ENCODE measurements at places on chromosomes 13 and 19.

DNA sequence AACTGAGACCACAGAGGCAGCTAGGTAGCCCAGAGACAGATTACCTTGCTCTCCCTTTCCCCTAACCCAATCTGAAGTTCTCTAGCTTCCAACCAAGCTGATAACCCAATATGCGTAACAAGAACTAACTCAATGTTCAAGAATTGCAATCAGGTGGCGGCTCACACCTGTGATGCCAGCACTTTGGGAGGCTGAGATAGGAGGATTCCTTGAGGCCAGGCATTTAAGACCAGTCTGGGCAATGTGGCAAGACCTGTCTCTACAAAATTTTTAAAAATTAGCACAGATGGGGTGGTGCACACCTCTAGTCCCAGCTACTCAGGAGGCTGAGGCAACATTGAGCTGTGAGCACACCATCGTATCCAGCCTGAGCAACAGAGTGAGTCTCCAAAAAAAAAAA, 86.7 kb upstream of the IPO5 start:
- no peak for DNase-seq

GRCh38 chr19:29086182-29086581, 126.8 kb downstream of the UQCRFS1 start:
- DNase-seq, result no peak

DNA sequence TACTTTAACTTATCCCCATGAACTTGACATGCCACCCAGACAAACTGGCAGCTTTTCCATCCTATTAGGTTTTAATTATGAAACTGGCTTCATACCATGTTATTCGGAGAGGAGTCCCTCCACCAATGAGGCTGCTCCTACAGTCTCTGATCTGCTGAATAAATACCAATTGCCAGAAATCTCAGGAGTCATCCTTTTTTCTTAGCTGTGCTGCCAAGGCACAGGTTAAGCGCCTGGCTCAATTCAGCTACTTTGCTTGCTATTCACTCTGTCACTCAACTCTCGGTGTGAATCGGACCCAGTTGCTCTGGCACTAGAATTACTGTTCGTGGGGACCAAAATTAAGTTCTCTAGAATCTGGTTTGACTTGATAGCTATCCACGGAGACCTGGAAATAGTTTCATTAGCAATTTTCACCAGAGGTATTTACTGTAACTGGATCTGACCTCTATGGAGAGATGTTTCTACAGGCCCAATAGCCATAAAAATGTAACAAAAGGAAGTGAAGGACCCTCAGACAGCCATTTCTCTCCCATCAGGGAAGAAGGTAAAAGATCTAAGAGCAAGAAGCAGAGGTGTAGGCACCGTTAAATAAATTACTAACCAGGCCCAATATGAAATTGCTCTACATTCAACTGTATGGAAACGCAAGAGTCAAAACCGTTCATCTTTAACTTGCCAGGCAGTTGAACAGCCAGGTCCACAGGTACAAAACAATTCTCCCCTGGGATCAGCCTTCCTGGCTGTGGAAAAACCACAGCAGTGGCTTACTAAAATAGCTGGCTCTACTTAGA, 5.4 kb downstream of the ZC3H4 start:
- DNase-seq, result no peak

GRCh38 chr13:77345150-77345780, 18.4 kb upstream of the MYCBP2 start:
- no peak for DNase-seq

DNA sequence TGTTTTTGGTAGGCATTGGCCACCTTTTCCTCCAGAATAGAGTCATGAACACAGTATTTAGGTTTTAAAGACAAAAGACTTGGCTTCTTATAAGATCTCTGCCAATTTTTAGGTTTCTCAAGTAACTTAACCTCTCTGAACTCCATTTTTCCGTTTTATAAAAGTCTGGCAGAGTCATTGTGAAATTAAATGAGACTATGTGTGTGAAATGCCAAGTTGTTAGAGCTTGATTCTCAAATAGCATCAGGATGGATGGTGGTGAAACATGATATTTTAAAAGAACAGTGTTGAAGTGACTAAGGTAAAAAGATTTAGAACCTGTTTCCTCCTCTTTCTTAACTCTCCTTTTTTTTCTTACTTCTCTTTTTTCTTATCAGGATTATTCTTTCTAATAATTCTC, 617.7 kb upstream of the SLITRK1 start:
- no peak for DNase-seq

GRCh38 chr19:58117841-58118575, 20.0 kb upstream of the ZSCAN18 start:
- DNase-seq, result no peak

DNA sequence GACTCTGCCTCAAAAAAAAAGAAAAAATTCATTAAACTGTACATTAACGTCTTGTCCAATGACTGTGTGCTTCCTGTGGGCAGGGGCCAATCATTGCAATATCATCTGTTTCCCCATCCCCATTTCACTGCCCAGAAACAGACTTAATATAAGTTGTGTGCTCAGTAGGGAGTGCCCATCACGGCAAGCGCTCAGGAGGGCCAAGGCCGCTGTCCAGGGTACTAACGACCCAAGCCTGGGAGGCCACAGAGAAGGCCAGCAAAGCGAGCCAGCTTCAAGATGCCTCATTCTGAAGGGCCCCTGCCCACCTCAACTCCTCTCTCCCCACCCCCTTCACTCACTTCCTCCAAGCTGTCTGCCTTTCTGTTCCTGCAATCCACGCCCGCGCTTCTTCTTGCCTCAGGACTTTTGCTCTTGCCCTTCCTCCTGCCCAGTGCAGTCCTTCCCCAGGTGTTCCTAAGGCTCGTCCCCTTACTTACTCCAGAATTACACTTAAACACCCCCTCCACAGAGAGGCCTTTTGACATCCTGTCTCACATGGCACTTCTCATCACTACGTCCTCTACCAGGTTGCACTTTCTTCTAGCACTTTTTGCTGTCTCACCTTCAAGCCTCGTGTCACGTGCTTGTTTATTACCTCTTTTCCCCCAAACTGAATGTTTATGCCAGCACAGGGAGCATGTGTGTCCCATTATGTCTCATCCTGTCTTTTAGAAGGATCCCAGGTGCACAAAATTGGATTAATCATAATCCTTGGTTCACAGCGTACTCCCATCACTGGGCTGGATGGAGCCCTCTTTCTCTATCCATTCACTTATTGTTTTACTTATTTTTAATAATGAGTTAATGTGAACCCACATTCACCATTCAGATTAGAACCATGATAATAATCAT, 11.3 kb upstream of the POU2F2 start:
- DNase-seq, result no peak

GRCh38 chr13:83024955-83025594, 857.2 kb downstream of the SLITRK1 start:
- DNase-seq, result no peak

GRCh38 chr13:54563286-54563685, 1534.7 kb downstream of the OLFM4 start:
- no peak for DNase-seq

- no peak for DNase-seq
Measured at GRCh38 chr13:35791184-35791851, 314.8 kb upstream of the MAB21L1 start.

- DNase-seq, result no peak
Measured at GRCh38 chr19:57788114-57788692, 18.7 kb downstream of the ZNF586 start.

- DNase-seq, result no peak
Measured at GRCh38 chr13:111590796-111591195, 270.4 kb downstream of the TEX29 start.

DNA sequence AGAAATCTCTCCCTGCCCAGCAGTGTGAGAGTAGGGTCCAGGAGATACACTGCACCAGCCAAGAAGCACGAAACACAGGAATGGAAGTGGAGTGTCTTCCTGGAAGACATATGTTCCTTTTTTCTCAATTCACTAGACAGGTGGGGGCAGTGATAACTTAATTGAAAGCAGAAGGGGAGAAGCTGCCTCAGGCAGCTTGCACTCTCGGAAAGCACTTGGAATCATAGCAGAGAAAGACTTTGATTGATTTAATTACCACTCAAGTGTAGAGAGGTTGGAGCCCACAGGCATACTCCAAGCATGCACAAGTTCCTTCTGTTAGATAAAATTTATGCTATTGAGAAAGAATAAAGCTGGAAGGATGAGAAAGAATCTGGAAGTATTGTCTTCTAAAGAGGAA, 249.4 kb downstream of the SLITRK6 start:
- no peak for DNase-seq

- no peak for DNase-seq
Measured at GRCh38 chr13:97724450-97724849, 229.0 kb upstream of the IPO5 start.

DNA sequence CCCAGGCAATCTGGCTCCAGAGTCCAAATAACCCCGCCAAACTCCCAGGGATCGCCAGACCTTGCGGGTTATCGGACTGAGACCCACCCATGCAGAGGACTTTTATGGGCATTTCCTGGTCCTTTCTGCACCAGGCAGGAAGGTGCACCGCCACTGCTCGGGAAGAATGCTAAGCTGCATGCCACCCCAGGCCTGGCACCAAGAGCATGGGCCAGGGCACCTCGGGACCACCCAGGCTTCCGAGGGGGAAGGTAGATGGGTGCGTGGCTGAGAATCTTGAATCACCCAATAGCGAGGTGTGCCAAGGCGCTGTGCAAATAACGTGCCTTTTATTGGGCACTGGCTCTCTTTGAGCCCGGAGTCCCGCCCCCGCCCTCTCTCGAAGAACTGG, 422 bp upstream of the ZNF575 start:
- DNase-seq, result no peak

GRCh38 chr19:47679922-47680857, 33.0 kb upstream of the EHD2 start:
- no peak for DNase-seq

GRCh38 chr13:68030152-68030809, 800.1 kb upstream of the PCDH9 start:
- DNase-seq, result no peak

- DNase-seq, result no peak
Measured at GRCh38 chr13:78608688-78609463, 5.5 kb upstream of the POU4F1 start.

DNA sequence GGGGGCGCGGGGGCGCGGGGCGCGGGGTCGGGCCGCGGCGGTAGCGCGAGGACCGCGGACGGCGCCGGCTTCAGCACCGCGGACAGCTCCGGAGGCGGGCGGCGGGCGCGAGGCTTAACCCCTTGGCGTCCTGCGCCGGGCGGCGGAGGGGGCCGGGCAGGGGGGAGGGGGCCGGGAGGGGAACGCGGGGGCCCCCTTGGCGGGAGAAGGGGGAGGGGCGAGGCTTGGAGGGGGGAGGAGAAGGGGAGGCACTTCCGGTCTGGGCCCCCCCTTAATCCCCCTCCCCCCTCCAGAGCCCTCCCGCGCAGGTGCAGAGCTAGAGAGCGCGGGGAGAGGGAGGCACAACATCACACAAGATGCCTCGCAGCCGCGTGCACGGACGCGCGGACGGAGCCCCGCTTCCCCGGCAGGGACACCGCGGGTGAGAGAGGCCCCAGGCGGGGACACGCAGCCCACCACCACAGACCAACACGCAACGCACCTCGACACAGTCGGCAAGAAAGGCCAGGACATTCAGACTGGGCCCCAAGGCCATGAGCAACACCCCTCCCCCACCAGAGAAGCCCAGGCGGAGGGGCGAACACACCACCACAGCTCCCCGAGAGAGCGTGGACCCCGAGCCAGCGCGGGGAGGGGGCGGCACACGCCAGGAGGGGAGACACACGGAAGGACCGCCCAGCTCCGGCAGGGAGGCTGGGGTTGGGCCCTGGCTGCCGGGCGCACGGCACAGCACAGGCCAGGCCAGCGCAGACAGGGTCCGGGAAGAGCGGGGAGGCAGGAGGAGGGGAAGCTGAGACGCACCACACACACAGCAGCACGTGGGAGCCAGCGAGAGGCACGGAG, 24.1 kb downstream of the SHANK1 start:
- no peak for DNase-seq

DNA sequence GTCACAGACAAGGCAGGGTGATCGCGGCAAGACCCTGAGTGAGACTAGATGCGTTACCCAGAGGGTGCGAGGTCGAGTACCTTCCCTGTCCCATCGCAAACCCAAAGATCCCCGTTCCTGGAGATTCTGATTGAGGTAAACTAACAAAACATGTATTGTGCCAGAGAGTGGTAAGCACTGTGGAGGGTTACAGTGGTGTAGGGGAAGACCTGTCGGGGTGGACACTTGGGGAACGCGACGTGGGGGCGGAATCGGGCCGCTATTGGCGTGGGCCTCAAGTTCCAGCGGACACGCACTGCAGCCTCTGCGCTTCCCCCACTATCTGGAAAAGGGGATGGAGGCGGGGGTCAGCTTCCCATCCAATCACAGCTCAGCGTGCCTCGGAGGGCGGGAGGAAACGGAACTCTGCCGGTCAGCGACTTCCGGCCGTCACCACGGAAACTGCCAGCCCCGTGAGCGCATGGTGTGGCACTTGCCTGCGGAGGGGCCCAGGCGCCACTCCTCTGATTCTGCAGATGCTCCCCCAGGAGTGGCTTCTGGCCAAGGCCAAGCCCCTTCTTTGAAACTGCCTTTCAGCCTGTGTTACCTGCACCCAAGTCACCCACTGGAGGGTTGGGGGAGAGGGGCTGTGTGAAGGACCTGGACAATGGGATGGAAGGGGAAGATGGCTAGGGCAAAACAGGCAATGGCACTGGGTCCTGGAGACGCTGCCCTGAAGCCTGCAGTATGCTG, 1.0 kb upstream of the UBE2M start:
- DNase-seq, result peak; percentile 49

DNA sequence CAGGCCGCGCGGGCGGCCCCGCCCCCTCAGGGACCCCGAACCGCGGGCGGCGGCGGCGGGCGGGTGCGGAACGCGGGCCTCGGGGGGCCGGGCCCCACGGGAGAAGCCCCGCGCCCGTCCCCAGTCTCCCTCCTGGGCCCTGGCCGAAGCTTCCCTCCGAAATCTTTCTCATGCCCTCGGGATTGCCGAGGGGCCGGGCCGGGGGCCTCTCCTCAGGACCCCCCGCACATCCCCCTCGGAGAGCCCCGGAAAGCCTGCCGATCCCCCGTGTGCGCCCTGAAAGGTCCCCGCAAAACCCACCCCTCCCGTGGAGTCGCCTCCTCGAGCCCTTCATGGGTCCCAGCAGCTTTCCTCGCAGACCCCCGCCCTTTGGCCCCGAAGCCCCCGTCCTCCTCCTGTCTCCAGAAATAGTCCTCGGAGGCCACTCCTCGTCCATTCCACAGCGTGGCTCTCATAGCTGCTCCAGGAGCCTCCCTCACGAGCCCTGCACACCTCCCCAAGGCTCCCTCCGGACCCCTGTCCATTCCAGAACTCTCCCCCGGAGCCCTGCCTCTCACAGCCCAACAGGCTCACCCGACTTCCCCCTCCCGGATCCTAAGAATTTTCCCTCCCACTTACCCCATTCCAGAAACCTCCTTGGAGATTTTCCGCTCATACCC, 555 bp downstream of the SAMD4B start:
- no peak for DNase-seq

DNA sequence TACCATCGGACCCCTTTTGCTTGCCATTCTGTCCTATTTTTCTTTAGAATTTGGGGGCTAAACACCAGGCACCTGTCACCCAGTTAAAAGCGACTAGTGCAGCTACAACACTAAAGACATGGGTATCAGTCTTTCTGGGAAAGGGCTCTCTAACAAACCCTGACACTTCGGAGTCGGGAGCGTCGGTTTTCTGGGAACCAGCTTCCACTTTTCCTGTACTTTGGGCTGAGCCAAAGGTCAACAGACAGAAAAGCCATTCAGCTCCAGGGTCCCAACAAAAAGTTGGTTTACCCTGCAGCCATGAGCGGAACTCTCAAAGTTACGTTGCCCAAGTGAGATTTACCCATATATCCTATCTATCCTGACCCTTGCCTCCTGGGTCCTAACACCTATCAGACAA, 337.0 kb upstream of the SLITRK5 start:
- no peak for DNase-seq

GRCh38 chr13:34076943-34077703, 259.2 kb downstream of the RFC3 start:
- DNase-seq, result no peak

- peak; percentile 41 for DNase-seq
Measured at GRCh38 chr19:36489920-36490415, 607 bp upstream of the ZNF566 start.

Measured in stimulated activated CD8-positive, alpha-beta memory T cell treated with anti-CD3 and anti-CD28 coated beads, Interleukin-4, amount 100 ng/mL, for 4 hours (primary cell).